ENCODE measurements at places on chromosomes 6 and 20.

DNA sequence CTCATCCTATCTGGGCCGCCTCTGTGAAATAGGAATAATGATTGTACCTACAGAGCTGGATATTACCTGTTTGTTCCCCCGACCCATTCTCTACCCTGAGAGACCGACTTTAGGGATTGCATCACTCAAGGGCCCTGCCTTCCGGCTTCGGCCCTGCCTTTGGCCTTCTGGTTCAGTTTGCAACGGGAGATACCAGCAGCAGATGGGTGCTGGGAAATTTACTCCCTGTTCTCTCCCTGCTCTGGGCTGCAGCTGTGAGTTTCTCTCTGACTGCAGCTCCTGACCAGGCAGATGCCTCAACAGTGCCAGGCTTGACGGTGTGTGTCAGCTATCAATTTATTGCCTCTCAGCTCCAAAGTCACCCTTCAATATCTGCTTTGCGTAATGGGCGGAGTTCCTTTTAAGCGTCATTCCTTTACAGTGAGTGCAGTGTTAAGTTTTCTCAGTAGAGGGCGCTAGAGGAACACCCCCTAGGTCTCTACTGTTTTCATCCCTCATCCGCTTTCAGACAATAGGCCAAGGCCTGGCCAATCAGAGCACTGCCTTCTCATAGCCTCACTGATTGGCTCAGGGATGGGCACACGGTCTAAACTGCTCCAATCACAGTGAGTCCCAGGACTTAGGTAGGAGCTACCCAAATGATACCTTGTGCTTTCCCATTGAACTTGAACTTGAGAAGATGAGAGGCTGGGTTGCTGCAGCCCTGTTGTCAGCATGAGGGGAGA, 30.0 kb downstream of the KCNG1 start:
- peak; percentile 79 for DNase-seq

GRCh38 chr6:133277900-133278545, 36.9 kb downstream of the EYA4 start:
- no peak for DNase-seq

DNA sequence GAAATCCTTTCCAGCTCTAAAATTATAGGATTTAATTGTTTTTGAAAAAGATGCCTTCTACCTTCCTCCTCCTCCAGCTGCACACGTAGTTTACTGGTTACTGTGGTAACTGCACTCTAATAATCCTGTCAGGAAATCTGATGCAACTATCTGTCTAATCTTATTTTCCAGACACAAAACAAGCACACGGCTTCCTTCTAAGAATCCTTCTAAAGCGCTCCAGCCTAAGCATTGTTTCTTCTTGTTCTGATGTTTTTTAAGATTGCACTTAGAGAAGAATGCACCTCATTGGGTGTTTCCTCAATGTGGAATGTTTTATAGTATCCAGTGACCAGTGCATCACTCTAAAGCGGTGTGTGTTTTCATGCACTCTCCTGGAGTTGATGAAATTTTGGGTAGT, 63.6 kb downstream of the CARMIL1 start:
- DNase-seq: peak; percentile 52

- peak; percentile 37 for DNase-seq
Observed at GRCh38 chr20:48879612-48880245, 41.8 kb upstream of the ARFGEF2 start.

GRCh38 chr6:43909474-43910148, 139.6 kb downstream of the VEGFA start:
- DNase-seq: no peak

DNA sequence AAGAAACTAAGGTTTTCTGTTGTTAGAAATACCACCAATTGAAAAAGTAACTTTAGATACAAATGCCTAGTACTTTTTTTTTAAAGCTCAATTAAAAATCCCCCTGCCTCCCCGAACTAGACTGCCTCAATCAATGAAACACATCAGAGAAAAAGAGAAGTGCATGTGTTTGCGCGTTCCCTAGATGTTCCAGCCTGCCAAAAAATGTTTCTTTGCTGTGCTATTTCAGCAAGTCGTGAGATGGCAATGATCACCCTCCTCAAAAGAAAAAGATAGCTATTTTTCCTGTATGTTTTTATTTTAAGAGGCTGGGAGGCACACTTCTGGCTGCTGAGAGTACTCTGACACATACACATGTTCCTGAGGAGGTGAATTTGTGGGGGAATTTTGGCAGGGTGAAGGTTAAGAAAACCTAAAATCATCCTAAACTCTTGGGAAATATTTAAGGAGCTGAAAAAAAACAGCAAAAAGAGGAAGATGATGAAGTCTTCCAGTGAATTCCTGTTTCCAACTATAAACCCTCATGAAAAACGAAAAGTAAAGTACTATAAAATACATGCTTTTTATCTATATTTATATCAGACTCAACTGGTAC, 114.8 kb downstream of the HIVEP2 start:
- no peak for DNase-seq

DNA sequence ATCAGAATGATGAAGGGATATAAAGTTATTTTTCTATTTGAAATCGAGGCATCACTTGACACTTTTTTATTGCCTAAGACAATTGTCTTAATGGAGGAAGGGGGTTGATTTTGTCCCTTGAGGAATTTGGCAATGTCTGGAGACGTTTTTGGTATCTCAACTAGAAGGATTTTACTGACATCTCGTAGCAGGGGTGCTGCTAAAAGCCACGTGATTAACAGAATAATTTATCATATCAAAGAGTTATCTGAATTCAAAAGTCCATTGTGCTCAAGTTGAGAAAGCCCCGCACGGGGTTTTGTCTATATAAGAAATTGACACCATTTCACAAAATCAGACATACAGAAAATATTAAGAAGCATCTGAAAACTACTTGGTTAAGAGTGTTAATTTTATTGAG, 1.5 kb upstream of the TAAR6 start:
- no peak for DNase-seq

- DNase-seq: no peak
Observed at GRCh38 chr6:11404838-11405237, 132.7 kb upstream of the TMEM170B start.

- no peak for DNase-seq
Observed at GRCh38 chr20:62485062-62485700, 9.4 kb upstream of the GATA5 start.

GRCh38 chr20:58877050-58877975, 24.8 kb downstream of the GNAS start:
- no peak for DNase-seq

DNA sequence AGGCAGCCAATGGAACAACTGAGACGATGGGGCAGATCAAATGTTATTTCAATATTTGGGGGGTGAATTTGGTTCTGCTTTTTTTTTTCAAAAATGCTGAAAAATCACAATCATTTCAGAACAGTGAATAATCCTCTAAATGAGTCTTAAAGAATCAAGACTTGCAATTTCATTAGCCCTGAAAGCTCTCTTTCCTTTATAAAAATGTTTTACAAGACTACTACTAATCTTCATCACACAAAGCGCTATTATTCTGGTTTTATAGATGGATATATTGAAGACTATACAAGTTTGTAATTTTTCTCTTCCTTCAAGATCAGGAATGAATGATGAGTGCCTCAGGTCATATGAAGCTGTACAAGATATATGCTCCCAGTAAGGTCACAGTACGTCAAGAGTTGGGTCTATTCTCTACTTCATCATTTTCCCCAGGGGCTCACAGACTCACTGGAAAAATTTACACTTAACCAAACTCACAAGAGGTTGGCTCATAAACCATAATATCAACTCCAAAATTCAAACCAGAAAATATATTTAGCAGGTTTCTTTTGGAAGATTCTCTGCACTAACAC, 19.5 kb downstream of the RNF24 start:
- DNase-seq: no peak

DNA sequence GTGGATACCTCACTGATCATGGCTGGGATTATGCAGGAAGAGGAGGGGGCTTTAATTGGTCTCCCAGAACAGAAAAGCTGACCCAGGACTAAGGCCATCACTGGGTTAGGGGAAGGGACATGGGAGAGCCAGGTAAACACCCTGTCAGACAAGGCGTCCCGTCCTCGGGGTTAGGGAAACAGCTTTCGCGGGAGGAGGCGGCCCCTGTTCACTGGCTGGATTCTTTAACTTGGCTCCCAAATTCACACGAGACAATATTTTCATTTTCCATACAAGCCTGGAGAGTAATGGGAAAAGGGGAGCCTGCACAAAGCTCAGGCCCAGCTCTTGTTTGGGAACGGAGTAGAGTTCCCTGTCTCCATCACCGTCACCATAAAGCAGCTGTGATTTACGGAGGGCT, 29.3 kb downstream of the KCNK5 start:
- DNase-seq: no peak

- peak; percentile 40 for DNase-seq
Observed at GRCh38 chr6:22471132-22471690, 98.2 kb upstream of the HDGFL1 start.
